ENCODE measurements at places on chromosomes 11 and 22.

DNA sequence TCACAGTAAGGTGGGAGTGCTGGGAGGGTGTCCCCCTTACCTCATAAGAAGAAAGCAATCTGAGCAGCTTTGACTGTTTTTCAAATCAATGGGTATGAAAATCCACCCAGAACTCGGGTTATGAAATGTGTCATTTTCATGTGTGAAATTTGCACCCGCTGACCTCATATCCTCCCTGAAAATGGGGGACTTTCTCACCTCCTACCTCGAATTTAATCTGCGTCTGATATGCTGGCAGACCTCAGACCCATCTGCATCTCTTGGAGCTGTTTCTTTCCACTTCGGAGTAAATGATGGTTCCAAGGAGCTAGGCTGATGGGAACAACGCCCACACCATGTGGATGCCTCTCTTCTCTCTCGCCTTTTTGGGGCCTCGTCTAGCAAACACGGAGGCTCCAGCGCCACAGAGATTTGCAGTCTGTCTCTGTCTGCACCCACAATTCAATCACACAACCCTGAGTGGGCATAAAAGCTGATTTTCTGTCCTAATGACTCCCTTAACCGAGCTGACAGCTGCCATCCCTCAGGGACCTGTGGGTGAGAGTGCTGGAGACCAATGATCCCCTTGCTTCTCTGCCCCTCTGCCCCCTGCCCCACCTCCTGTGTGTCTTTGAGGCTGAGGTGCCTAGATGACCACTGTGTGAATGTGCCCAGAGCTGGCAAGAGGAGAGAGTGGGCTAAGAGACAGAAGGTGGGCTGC lies 71.0 kb downstream of the TRIM29 start:
- no peak for DNase-seq

DNA sequence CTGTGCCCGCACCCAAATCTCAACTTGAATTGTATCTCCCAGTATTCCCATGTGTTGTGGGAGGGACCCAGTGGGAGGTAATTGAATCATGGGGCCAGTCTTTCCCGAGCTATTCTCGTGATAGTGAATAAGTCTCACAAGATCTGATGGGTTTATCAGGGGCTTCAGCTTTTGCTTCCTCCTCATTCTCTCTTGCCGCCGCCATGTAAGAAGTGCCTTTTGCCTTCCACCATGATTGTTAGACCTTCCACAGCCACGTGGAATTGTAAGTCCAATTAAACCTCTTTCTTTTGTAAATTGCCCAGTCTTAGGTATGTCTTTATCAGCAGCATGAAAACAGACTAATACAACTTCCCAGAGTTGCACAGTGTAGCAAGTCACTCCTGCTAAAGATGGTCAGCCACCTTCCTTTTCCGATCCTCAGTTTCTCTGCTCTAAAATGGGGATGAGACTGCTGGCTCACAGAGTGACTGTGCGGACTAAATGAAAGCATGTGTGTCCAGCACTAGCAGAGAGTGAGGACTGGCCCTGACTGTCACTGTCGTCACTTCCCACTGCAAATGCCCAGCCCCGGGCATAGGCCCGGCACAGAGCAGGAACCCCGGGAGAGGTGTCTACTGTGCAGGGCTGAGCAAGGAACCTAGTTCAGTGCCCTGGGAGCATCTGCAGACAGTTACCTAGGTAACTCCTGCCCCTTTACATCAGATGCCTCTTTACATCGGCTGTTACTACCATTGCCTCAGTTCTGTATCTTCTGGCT lies 9.5 kb downstream of the TSKU start:
- no peak for DNase-seq

DNA sequence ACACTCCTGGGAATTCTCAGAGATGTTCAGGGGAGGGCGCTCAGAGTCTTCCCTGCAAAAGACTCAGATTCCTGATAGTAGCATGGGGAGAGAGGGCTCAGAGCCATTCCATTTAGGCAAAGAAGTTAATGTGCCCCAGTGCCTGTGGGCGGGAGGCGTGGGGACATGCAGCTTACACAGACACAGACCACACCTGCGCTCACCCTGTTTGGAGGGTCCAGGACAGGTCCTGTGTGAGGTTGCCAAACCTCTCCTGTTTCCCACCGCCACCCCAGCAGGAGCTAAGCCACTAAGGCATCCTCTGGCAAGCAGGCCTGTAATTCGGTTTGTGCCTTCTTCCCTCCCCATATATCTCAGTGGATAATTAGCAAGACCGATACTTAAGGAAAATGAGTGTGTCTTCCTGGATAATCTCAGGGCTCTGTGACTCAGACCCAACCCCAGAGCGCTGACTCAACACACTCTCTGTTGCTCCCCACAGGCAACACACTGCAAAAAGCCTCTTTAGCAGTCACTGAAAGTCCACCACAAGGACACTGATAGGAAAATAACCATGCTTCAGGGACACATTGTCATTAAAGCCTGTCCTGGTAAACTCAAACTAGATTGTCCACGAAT lies 118.9 kb upstream of the LMO1 start:
- DNase-seq, result no peak

DNA sequence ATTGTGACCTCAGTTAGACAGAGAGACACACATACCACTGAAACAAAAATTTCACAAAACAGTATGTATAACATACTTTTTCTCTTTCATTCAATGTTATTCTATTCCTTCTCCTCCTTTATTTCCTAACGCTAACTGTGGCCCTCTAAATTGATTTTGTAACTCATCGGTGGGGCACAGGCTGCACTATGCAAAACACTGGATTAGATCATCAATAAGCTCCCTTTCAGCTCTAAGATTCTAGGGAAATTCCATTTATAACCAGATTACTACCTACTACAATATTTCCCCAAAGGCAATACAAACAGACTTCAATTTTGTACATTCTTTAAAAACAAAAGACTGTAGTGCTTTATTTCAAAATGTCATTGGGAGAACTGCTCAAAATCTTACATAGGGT lies 6.1 kb downstream of the FJX1 start:
- no peak for DNase-seq

GRCh38 chr11:81787584-81788049 lies 946.0 kb downstream of the FAM181B start:
- DNase-seq, result no peak

DNA sequence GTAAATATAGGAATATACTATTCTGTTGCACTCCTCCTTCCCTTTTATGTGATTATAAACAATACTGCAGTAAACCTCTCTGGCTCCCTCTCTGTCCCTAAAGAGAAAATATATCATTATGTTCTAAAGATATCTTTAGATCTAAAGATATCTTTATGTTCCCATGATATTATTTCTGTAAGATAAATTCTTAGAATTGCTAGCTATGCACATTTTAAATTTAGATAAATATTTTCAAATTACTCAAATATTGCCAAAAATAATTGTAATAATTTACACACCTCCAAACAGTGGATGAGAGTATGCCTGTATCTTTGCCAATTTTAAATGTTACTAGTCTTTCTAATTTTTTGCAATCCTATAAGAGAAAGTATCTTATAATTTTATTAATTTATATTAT lies 10.3 kb upstream of the DEUP1 start:
- no peak for DNase-seq
